Stimulated activated CD4-positive, alpha-beta T cell treated with anti-CD3 and anti-CD28 coated beads, Interleukin-1b, Interleukin-23, amount 100 ng/mL, for 1 hour (primary cell): ENCODE measurements at places on chromosomes 1 and 21.

- DNase-seq = no peak
Observed at GRCh38 chr1:152770411-152770810, 4.5 kb upstream of the LCE1F start.

GRCh38 chr1:74193908-74194307 lies 4.1 kb downstream of the LRRIQ3 start:
- no peak for DNase-seq

DNA sequence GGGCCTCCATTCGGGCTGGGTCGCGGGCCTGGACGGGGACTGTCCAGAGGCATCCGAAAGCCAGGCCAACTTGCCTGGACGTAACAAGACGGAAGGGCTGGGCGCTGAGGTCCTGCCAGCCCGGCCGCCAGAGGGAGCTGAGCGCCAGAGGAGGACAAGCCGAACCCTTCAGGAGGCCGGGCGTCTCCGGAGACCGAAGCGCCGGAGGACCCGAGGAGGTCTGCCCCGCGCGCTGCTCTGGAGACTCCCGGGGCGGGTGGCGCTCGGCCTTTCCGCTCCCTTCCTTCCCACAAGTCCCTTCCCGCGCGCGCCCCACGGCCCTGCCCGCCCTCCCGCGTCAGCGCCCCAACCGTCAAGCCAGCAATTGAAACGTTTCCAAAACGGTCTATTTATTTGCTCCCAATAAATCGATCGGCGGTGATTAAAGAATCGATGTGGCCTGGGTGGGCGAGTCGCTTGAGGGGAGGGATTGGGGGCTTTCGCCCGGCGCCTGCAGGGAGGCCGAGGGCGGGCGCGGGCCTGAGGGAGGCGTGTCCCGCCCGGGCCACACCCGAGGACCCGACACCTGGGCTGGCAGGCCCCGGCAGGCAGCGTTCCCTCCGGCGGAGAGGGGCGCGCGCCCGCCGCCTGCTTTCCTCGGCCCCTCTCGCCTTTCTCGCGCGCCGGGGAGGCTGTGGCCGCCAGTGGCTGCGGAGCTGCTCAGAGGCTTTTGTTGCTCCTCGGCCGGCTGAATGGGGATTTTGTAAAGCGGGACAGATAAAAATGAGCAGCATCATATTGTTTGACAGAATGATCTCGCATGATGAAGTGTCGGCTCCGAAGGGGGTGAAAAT lies 5.2 kb upstream of the FOXD3 start:
- DNase-seq = no peak

GRCh38 chr1:199182186-199182843 lies 543.5 kb downstream of the PTPRC start:
- no peak for DNase-seq

DNA sequence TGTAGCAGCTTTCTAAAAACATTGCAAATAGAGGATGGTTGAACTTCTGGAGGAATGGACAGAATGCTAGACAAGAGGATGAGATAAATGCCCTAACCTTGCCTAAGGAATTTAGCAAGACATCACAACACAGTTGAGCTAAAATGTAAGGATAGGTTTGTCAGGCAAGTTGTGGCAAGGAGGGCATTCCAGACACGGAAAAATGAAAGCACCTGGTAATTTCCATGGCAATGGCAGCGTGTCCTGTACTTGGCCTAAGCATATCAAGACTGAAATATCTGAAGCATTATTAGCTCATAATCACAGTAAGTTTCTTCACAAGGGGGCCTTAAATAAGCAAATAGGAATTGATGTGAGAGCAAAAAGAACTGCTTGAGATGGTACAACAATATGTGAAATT lies 105.1 kb upstream of the USP25 start:
- no peak for DNase-seq

GRCh38 chr1:71719330-71719729 lies 563.0 kb downstream of the NEGR1 start:
- DNase-seq = no peak

GRCh38 chr1:160204526-160205241 lies 500 bp upstream of the PEA15 start:
- no peak for DNase-seq

DNA sequence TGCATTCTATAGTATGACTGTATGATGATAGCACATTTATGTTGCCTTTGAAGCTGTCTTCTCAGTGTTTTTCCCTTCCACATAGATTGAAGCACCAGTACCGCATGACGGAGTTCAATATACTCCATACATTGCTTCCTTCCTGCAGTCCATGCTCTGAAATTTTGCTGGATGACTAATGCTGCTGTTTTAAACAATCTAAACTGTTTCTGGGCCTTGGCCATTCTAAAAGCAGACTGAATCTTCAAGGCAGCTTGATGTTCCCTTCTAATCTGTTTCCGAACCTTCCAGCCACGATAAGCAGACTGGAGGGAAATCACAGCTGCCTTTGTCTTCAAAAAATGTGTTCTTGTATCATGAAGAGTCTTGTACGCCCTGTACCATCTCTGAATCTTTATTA lies 36.2 kb upstream of the F13B start:
- no peak for DNase-seq

DNA sequence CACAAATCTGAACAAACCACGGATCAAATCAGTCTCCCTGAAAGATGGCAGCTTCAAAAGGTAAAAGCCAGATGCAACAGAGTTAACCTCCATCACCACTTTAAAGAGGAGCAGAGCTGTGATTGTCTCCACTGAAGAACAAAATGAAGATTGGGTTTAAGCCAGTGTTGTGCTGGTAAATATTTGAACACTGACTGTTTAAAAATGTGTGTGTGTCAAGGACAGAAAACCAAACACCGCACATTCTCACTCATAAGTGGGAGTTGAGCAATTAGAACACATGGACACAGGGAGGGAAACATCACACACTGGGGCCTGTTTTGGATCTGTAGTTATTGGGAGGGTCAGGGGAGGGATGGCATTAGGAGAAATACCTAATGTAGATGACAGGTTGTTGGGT lies 83.9 kb downstream of the ST6GALNAC5 start:
- DNase-seq = no peak

DNA sequence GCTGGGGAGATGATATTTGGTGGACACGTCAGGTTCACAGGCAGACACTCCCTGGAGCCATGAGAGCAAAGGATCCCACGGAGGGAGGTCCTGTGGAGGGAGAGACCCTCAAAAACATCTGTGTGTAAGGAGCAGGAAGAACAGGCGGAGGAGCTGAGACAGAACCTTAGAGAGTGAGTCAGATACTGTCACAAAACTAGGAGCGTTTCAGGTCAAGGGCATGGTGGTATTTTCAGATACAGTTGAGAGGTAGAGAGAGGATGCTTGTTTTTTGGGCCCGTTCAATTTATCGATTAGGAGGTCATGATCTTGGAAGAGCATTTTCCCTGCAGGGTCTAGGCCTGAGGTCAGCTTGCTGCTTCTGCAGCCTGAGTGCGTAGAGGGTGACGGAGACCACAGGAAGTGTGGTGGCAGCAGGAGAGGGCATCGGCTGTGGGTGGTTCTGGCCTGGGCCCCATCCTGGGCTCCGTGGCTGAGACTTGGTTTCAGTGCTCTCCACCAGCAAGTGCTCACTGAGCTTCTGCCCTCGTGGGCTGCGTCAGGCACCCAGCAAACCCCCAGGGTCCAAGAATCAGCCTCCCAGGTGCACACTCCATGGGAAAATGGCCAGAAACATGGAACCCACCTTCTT lies 39.9 kb downstream of the SPSB1 start:
- no peak for DNase-seq

GRCh38 chr1:41695118-41695745 lies 210.7 kb upstream of the EDN2 start:
- no peak for DNase-seq

DNA sequence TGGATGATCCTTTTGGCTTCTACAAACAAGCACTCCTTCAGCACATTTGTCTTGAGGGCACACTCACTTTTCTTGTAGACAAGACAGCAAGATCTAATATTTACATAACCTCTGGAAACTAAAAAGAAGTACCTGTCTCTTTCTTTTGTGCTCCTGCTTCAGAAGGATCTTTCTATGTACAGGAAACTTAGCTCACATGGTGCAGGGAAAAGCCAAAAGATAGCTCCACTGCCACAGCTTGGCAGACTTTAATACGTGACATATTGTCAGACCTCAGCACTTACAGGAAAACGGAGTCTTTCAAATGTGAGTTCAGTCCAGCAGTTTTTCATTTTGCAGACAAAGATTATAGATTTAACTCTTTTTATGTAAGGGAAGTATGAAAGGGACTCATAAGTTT lies 225.5 kb upstream of the SAMSN1 start:
- DNase-seq = no peak

GRCh38 chr1:112982853-112983536 lies 27.0 kb upstream of the SLC16A1 start:
- DNase-seq = no peak

- no peak for DNase-seq
Observed at GRCh38 chr1:95561346-95561745, 327.3 kb downstream of the RWDD3 start.

DNA sequence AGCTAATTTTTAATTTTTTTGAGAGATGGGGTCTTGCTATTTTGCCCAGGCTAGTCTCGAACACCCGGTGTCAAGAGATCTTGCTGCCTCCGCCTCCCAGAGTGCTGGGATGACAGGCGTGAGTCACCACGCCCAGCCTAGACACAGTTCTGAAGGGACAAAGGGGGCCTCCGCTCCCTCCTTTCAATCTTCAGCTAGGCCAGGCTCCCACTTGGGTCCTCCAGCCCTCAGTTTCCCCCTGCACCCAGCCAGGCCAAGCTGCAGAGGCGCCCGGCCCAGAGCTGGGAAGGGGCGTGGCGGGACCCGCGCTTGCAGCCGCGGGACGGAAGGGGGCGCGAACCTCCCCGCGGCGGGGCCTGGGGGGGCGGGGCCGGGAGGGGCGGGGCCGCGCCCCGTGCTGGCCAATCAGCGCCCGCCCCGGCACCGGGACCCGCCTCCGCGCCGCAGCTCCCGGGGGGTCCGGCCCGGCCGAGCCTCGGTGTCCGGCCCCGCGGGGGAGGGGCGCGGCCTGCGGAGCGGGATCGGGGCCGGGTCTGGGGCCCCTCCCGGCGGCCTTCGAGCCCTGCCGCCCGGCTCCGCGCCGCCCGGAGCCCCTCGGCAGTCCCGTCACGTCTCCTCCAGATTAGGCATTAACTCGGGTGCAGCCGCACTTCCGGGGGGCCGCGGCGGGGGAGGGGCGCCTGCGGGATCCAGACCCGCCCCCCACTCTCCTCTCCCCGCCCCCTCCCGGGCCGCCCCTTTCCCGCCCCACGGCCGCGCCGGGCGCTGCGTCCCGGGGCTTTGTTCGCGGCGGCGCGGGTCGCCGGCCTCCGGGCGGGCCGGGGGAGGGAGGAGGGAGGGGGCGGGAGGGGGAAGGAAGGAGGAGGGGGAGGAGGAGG lies 559 bp upstream of the AGRN start:
- DNase-seq = peak; percentile 62

GRCh38 chr1:204623894-204624361 lies 61.6 kb downstream of the LRRN2 start:
- DNase-seq = no peak

DNA sequence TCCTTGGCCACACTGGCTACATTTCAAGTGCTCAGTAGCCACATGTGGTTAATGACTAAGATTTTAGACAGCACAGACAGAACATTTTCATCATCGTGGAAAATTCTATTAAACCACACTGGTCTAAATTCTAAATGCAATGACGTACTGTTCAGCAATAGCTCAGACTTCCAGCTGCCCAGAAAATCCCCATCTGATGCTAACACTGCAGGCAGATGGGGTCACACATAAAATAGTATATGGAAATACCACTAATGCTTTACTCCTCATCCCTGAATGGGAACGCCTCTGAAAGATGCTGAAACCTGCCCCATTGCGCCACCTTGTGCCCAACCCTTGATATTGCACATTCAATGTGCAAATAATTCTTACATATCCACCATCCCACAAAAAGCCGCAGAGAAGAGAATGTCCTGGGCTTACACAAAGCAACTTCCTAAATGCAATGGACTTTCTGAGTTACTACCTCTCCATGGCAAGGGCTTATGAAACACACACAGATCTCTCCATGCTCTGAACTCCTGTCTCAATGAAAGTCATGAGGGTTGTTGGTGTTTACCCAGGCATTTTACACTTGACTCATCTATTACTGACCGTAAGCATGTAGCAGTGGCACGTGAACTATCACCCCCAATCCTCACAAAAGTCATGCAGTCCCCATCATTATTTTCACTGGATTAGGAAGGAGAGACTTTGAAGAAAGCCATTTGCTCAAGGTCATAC lies 20.3 kb upstream of the SLC5A9 start:
- DNase-seq = no peak

DNA sequence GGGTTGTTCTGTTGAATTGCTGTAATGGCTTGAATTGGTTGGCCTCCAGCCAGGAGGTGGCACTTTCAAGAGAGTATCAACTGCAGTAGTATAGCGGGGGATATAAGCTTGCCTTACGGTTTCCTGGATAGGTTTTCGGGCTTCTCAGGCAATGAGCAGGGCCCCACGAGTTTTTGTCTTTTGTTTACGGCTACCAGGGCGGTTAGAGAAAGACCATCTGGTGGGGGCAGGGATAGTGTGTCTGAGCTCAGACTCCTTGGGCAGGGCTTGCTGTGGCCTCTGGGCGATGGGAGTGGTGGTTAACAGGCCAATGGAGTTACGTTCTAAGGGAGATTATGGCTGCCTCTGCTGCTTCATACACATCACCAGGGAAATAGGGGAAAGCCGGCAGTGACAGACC lies 62.8 kb downstream of the DTL start:
- DNase-seq = no peak

- no peak for DNase-seq
Observed at GRCh38 chr1:22325531-22326371, 125.9 kb upstream of the ZBTB40 start.

DNA sequence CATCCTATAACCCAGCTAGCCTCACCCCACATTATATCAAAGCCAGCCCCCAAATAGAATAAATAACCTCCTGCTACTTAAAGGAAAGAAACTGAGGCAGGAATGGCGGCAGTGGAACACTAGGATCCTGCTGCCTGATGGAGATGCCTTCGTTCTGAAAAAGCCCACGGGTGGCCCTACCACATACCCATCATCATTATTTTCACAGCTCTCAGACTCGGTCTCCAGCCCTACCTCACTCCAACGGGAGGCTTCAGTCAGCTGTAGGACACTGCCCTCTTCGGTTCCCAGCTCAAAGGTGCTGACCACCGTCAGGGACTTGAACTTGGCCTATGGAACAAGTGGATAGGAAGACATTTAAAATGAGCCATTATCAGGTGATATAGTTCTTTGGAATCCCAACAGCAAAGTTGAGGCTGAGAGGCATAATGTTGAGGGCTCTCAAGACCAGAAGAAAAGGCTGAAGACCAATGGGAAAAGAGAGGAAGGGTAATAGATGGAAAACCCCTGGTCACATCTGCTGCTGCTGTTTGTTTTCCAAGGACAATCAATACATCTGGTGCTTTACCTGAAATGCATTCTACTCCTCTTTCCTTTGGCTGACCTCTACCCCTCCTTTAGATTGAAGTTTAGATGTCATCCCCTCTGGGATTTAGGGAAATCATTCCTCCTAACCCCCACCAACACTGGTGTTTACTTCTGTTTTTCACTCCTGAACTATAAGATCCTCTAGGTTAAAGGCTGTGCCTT lies 7.8 kb upstream of the ANKRD35 start:
- no peak for DNase-seq
